ENCODE measurements at places on chromosomes 13 and 19.

GRCh38 chr19:51489113-51489512 lies 10.8 kb downstream of the CEACAM18 start:
- no peak for DNase-seq

- DNase-seq, result no peak
These were observed 532.4 kb upstream of the SGCG start for GRCh38 chr13:22648320-22648801.

DNA sequence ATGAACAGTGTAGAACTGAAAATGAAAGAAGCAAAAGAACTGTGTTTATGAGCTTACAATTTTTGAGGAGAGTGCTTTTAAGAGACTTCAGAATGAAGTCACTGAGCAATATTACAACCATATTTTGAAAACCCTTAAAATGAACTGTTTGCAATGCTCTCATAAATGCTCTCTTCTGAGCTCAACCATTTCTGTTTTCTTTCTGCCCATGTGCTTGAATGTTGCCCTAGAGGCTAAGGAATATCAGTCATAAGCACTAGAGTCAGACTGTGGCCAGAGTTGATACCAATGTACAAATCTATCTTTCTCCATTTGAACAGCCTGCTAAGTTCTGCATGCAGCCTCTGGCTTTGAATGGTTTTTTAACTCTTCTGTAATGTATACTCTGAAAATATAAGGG lies 1092.8 kb downstream of the PCDH9 start:
- DNase-seq, result no peak

DNA sequence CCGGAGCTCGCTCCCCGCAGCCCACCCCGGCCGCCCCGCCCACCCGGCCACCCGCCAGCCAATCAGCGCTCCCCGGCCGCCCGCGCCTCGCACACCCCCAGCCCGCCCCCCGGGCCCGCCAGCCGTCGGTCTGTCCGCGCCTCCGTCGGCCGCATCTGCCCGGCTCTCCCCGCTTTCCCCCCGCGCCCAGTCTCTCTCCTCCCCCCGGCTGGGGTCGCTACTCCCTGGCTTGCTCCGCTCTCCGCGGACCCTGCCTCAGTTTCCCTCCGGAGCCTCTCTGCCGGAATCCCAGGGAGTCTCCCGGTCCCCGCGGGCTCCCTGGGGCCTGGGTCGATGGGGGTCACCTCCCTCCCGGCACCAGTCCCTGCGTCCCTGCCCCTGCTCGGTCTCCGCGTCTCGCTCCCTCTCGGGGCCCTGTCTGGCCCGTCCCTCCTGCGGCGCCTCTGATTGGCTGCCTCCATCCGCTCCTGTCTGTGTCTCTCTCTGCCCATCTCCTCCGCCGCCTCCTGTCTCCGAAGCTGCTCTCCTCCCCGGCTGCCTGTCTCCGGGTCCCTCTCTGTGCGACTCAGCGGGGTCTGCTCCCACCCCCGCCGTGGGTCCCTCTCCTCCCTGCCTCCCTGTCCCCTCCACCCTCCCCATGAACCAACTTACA lies 484 bp downstream of the IL11 start:
- peak; percentile 93 for DNase-seq

DNA sequence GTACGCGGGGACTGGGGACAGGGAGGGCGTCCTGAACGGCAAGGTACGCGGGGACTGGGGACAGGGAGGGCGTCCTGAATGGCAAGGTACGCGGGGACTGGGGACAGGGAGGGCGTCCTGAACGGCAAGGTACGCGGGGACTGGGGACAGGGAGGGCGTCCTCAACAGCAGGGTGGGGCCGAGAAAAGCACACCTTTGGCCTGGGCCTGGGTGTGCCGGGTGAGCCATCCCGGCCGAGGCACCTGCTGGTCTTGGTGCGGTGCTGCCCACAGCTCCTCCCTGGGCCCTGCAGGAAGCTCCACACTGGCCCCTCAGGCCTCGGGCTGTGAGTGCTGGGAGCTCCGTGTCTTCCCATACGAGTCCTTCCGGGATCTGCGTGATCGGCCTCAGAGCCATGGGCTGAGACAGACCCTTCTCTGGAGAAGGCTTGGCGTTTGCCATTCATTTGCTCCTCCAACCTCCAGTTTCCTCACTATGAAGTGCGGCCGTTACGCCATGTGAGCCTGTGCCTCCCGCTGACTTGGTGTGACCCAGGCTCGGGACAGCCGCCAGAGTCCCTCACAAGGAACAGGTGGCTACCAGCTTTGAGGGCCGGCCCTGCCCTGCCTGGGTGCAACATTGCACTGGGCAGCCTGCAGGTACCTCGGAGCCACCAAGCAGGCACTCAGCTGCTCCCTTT lies 7.8 kb upstream of the ZNF554 start:
- no peak for DNase-seq

- DNase-seq, result no peak
These were observed 5.1 kb downstream of the DNMT1 start for GRCh38 chr19:10189616-10190015.

- no peak for DNase-seq
These were observed 786.0 kb upstream of the KLHL1 start for GRCh38 chr13:70894258-70894657.

- DNase-seq, result no peak
These were observed 3.7 kb upstream of the NAT14 start for GRCh38 chr19:55481148-55481793.

DNA sequence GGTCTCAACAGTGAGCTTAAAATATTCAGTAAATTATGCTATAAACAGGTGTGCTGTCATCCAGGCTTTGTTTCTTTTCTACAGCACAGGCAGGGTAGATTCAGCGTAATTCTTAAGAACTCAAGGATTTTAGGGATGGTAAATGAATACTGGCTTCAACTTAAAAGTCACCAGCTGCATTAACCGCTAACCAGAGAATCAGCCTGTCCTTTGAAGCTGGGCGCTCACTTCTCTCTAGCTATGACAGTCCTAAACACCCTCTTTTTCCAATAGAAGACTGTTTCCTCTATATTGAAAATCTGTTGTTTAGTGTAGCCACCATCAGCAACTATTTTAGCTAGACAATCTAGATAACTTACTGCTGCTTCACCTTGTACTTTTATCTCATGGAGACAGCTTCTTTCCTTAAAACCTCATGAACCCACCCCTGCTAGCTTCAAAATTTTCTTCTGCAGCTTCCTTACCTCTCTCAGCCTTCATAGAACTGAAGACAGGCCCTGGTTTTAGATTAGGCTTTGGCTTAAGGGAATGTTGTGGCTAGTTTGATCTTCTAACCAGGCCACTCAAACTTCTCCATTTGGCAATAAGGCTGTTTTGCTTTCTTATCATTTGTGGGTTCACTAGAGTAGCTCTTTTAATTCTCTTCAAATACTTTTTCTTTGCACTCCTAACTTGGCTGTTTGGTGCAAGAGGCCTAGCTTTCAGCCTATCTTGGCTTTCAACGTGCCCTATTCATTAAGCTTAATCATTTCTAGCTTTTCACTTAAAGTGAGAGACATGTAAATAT lies 89.5 kb downstream of the USP12 start:
- DNase-seq, result no peak

- DNase-seq, result no peak
These were observed 1665.9 kb upstream of the PCDH20 start for GRCh38 chr13:63081400-63082014.

DNA sequence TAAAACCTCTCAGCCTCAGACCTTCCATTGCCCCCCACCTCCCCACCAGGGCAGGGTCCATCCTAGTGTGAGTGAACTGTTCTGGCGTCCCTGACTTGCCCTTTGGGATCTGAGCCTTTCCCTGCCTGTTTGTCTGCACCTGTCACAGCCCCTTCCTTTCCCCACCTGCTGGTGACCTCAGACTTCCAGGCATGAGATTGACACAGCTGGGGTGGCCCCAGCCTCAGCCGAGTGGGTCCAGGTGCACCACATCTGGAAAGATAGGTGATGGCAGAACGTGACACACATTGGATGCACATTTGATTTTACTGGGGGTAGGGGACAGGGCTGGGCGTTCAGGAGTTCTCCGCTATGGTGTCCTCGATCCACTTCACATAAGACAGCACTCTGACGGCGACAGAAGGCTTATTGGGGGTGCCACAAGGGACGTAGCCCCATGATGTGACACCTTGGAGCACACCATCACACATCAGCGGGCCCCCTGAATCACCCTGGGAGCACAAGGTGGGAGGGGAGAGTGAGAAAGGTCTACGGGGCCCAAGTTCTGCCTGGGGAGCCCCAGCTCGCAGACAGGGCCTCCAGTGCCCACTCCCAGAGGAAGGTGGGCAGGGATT lies 4.6 kb downstream of the KLK1 start:
- no peak for DNase-seq

GRCh38 chr19:5017235-5017634 lies 48.3 kb downstream of the KDM4B start:
- DNase-seq, result peak; percentile 49

DNA sequence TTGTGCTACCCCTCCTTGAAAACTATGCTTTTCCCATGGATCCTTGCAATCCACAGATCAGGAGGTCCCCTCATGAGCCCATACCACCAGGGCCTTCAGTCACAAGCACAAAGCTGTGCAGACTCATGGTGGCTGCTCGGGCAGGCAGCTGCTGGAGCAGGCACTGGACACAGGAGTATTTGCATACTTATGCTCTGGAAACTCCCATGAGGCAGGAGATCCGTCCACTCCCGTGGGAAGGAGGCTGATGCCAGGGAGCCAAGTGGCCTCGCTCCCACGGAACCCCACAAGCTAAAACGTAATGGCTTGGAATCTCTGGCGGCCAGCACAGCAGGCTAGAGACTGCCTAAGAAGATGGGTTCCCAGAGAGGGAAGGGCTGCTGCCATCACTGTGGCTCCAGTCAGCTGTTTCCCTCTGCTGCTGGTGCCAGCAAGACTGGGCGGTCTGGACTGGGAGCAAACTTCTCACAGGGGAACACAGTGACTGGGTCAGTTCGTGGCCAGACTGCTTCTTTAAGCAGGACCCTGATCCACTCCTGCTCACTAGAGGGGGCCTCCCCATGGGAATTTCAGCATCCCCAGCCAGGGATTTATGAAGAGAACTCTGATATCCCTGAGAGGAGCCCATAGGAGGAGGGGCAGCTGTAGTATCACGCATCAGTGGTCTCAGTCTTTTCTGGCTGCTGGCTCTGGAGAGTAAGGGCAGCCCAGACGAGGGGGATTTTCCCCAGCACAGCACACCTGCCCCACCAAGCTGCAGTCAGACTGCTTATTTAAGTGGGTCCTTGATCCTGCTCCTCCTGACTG lies 370.3 kb upstream of the ATXN8OS start:
- DNase-seq, result no peak

- no peak for DNase-seq
These were observed 92.6 kb upstream of the TSC22D1 start for GRCh38 chr13:44668688-44669087.

GRCh38 chr19:7953576-7953975 lies 10.1 kb upstream of the TIMM44 start:
- DNase-seq, result no peak

- DNase-seq, result no peak
These were observed 11.7 kb downstream of the NOP53 start for GRCh38 chr19:47756953-47757608.

DNA sequence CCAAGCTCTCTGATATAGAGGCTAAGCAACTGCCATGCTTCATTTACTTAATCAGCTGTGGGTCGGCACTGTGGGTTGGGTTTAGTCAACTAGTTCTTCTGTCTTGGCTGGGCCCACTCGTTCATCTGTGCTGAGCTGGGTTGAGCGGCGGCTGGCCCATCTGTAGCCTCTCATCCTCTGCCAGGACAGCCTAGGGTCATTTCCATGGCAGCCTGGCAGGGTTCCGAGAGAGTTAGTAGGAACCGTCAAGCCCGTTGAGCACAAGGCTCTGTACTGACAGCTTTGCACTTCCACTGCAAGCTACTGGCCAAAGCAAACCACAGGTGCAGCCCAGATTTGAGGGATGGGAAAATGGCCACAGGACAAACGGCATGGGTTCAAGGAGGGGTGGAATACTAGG lies 6.6 kb upstream of the ZNF835 start:
- no peak for DNase-seq

DNA sequence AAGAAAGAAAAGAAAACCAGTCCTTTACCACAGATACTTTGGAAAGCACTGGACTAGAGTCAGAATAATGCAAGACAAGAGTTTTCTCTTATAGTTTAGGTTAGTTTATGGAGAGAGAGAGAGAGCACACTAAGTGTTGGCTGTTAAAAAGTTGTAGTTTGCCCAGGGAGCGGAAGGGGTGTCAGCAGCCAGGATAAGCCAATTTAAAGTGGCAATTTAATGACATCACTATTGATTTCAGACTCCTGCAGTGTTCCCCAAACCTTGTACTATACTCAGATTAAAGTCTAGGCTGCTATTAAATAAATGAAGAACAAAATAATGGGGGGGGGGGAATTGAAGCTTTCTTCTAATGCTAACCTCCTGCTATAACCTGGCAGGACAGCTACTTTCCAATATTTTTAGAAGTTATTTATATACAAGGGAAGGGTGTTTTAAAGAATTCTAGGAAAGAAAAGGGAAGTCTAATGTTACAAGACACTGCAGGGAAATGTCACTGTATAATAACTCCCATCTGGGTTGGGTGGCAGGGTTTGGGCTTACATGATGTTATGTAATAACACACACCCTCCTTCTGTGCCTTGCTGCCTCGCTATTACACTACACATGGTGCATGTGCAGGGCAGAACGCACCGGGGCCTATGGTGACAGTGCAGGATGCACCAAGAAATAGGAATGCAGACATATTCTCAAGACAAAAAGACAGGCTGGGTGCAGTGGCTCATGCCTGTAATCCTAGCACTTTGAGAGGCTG lies 19.9 kb downstream of the TPT1 start:
- no peak for DNase-seq

- DNase-seq, result no peak
These were observed 9.5 kb downstream of the DYRK1B start for GRCh38 chr19:39824143-39825092.

GRCh38 chr13:84645196-84646012 lies 763.1 kb upstream of the SLITRK1 start:
- no peak for DNase-seq

DNA sequence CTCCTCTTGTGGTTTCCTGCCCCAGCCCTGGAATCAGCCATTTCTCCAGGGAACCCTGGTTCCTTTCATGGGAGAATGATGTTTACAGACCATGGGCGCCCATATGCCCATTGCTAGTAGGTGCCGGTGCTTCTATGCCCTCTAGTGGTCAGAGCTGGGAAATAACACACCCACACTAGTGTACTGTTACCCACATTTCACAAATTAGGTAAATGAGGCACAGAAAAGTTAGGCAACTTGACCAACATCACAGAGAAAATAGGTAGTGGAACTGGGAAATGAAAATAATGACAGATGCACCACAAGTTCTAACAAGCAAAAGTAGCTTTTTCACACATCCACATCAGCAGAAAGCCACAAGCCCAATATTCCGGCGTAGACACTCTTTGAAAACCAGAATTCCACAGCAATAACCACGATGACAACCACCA lies 1.3 kb upstream of the CEACAM3 start:
- peak; percentile 61 for DNase-seq

- DNase-seq, result no peak
These were observed 446.0 kb downstream of the EFNB2 start for GRCh38 chr13:106089261-106089980.
